ENCODE measurements at places on chromosomes 1 and 21. TPM values are rescaled to one million over a fixed set of nuclear protein-coding genes. Genes with fewer than 3 reads are reported as not detected.

Gene AKR7A3
- 3.2 TPM for polyA plus RNA-seq

Gene ST6GALNAC5
- 6.1 TPM for polyA plus RNA-seq

Gene EVI5
- 15.7 TPM for polyA plus RNA-seq

Gene TOMM40L
- polyA plus RNA-seq: 16.2 TPM

Gene LRIG2
- polyA plus RNA-seq: 12.6 TPM

Gene LIX1L
- 12.0 TPM for polyA plus RNA-seq

- no peak for DNase-seq
- no peaks in the 10 kb centered on the region for H3K27me3 ChIP-seq
- no peaks in the 10 kb centered on the region for H3K36me3 ChIP-seq
- H3K4me1 ChIP-seq: no peaks in the 10 kb centered on the region
Measured at GRCh38 chr1:221035662-221036153, 156.5 kb downstream of the HLX start.

GRCh38 chr1:216765346-216766300 is 42.4 kb upstream of the ESRRG start:
- H3K27ac ChIP-seq: no peak overlapping the region
- DNase-seq: no peak
- H3K4me3 ChIP-seq: no peak overlapping the region
- no peaks in the 10 kb centered on the region for H3K27me3 ChIP-seq

DNA sequence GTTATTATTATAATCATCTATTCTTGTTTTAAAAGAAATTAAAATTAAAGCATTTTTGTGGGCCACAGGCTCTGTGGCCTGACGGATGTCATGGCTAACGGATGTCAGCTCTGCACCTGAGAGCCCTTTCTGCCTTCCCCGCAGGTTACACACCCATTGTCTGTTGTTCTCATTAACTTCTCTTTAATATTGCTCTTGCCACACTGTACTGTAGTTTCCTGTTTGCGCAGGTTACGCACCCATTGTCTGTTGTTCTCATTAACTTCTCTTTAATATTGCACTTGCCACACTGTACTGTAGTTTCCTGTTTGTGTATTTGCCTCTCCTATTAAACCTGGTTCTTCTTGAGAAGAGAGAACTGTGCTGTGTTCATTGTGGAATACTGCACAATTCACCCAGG is 294.4 kb upstream of the PLXNA2 start:
- no peak overlapping the region for H3K4me3 ChIP-seq
- H3K4me1 ChIP-seq: no peaks in the 10 kb centered on the region
- H3K27me3 ChIP-seq: peaks cover 6% of the 10 kb centered on the region
- no peak overlapping the region for H3K27ac ChIP-seq
- no peak for DNase-seq

DNA sequence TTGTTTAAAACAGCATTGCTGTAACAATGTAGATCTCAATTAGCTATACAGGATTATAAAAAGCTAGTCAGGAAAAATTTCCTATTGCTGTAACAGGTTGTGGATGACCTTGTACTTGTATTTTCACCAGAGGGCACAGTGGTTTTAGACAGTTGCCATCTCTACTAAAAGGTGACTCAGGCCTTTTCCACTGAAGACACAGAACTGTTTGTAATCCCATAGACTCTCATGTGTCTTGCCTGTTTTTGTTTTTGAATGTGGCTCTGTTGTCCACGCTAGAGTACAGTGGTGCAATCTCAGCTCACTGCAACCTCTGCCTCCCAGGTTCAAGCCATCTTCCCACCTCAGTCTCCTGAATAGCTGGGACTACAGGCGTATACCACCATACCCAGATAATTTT is 5.9 kb downstream of the MTFR1L start:
- peaks cover 11% of the 10 kb centered on the region for H3K4me1 ChIP-seq
- no peak overlapping the region for H3K27ac ChIP-seq
- peaks cover 57% of the 10 kb centered on the region for H3K36me3 ChIP-seq
- H3K4me3 ChIP-seq: no peak overlapping the region
- no peak for DNase-seq
- H3K27me3 ChIP-seq: no peaks in the 10 kb centered on the region

GRCh38 chr1:48344373-48344772 is 121.9 kb downstream of the SLC5A9 start:
- H3K36me3 ChIP-seq: no peaks in the 10 kb centered on the region
- H3K4me1 ChIP-seq: no peaks in the 10 kb centered on the region
- H3K27me3 ChIP-seq: no peaks in the 10 kb centered on the region
- no peak overlapping the region for H3K27ac ChIP-seq
- H3K4me3 ChIP-seq: no peak overlapping the region
- no peak for DNase-seq

GRCh38 chr1:224499204-224499603 is 64.6 kb upstream of the WDR26 start:
- no peak overlapping the region for H3K4me3 ChIP-seq
- peaks cover 22% of the 10 kb centered on the region for H3K4me1 ChIP-seq
- no peaks in the 10 kb centered on the region for H3K27me3 ChIP-seq
- H3K36me3 ChIP-seq: no peaks in the 10 kb centered on the region
- DNase-seq: no peak
- no peak overlapping the region for H3K27ac ChIP-seq

DNA sequence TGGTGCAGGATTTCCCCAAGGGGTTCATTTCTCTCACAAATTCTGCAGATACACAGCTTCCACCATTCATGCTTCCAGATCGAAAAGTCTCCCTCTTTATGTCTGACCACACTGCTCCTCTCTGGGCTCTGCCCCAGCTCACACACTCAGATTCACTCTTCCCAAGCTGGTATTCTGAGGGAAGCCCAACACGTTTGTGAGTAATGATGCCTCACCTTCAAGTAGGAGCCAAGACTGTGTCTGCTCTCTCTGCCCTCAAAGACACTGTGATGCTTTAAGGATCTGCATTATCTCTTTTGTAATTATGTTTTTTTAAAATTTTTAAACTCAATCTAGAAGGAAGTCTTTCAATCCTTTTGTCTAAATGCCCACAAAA is 19.8 kb downstream of the PRAMEF11 start:
- no peak overlapping the region for H3K4me3 ChIP-seq
- H3K36me3 ChIP-seq: no peaks in the 10 kb centered on the region
- no peak overlapping the region for H3K27ac ChIP-seq
- no peak for DNase-seq
- H3K4me1 ChIP-seq: no peaks in the 10 kb centered on the region
- no peaks in the 10 kb centered on the region for H3K27me3 ChIP-seq

DNA sequence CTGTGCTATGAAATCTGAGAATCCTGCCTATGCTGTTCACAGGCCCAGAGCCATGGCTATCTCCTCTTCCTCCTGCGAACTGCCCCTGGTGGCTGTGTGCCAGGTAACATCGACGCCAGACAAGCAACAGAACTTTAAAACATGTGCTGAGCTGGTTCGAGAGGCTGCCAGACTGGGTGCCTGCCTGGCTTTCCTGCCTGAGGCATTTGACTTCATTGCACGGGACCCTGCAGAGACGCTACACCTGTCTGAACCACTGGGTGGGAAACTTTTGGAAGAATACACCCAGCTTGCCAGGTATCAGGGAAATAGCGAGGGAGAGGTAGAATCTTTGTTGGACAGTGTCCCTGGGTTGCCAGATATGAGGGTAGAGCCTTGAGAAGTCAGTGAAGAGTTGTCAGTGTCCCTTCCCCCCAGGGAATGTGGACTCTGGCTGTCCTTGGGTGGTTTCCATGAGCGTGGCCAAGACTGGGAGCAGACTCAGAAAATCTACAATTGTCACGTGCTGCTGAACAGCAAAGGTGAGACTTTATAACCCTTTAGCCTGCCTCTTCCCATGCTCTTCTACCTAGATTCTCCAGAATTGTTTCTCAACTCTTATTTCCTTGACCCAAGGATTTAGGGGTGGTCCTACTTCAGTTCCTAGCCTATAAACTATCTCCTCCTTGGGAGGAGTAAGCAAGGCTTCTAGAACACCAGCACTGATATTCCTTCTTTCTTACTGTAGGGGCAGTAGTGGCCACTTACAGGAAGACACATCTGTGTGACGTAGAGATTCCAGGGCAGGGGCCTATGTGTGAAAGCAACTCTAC is 1.4 kb downstream of the NIT1 start:
- peak; percentile 96 for DNase-seq
- H3K4me1 ChIP-seq: peaks cover 35% of the 10 kb centered on the region
- H3K36me3 ChIP-seq: peaks cover 46% of the 10 kb centered on the region
- peak overlapping the region; percentile 98 for H3K27ac ChIP-seq
- no peaks in the 10 kb centered on the region for H3K27me3 ChIP-seq

- DNase-seq: no peak
- no peak overlapping the region for H3K27ac ChIP-seq
- no peak overlapping the region for H3K4me3 ChIP-seq
- no peaks in the 10 kb centered on the region for H3K4me1 ChIP-seq
Measured at GRCh38 chr1:27648602-27649305, 13.8 kb upstream of the FGR start.

DNA sequence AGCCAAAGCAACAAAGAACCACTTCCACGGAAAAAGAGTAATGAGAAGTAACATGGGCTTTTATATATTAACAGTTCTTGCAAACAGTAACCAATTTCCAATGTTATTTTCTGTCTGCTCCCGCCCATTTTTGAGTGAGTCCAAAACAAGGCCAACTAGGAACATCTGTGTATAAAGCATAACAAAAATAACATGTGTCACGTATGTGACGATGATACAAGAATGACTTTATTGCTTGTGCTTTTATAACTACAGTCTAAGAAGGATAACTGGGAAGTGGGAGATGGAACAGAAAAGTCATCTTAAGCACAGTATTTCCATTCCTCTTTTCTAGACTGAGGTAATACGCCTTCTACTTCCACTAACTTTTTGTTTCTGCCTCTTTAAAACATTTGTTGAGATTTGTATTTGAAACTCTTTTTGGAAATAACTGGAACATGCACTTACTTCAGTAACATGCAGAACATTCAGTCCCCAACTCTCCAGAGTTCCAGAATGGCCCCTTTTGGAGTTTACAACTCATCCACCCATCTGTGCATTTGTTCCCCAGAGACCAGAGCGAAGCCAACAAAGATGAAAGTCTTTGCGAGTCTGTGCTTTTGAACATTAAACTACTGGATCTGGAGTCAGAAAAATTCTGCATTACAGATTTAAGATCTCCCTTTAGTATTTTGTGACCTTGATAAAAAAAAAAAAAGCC is 143.0 kb upstream of the ZRANB2 start:
- no peak overlapping the region for H3K4me3 ChIP-seq
- no peaks in the 10 kb centered on the region for H3K36me3 ChIP-seq
- H3K27ac ChIP-seq: no peak overlapping the region
- H3K27me3 ChIP-seq: no peaks in the 10 kb centered on the region

- no peak for DNase-seq
- peaks cover 39% of the 10 kb centered on the region for H3K36me3 ChIP-seq
- H3K27ac ChIP-seq: no peak overlapping the region
- H3K4me1 ChIP-seq: no peaks in the 10 kb centered on the region
- H3K27me3 ChIP-seq: no peaks in the 10 kb centered on the region
Measured at GRCh38 chr1:42198251-42198650, 33.7 kb upstream of the GUCA2A start.

DNA sequence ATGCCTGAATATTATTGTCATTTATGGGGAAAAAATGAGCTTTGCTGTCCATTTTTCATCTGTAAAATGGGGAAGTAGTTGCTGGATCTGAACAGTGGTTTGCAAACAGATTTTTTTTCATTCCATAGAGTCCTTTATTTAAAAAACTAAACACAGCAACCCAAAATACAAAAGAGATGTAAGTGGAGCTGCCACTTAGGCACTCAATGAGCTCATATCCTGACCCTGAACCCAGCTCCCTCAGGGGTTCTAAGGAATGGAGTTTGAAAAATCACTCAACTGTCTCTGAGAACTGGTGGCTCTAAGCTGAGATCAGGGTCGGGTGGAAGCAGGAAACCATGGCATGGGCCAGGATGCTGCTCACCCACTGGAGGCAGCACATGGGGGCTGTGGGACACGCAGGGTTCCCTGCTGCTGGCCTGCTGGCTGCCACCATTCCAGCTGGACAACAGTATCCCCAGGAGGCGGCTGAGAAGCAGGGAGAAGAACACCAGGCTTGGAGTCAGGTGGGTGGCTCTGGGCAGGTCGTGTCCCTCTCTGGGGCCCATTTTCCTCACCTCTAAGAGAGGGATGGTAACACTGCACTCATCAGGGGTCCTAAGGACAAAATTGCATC is 9.6 kb upstream of the ECE1 start:
- DNase-seq: no peak
- H3K27me3 ChIP-seq: no peaks in the 10 kb centered on the region
- H3K36me3 ChIP-seq: peaks cover 4% of the 10 kb centered on the region
- H3K4me3 ChIP-seq: no peak overlapping the region

DNA sequence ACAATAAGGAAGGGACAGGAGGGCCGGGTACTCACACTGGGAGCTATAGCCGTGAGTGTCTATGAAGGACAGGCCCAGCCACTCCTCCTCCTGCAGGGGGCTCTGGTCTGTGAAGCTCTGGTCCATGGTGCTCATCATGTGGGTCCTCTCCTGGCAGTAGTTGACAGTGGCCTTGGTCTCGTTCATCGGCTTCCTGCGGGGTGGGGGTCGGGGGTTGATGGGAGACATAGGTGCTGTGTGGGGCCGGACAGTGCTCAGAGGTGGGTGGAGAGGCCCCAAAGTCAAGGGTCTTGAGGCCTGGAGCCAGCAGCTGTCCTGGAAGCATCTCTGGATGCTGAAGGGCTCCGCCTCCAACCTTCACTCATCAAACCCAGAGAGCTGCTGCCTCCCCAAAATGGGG is 260.4 kb downstream of the PTPRU start:
- H3K36me3 ChIP-seq: no peaks in the 10 kb centered on the region
- H3K4me1 ChIP-seq: no peaks in the 10 kb centered on the region
- H3K27ac ChIP-seq: no peak overlapping the region
- H3K4me3 ChIP-seq: no peak overlapping the region
- H3K27me3 ChIP-seq: no peaks in the 10 kb centered on the region

- H3K27me3 ChIP-seq: peaks cover 10% of the 10 kb centered on the region
- no peak for DNase-seq
- peak overlapping the region; percentile 34 for H3K4me3 ChIP-seq
- no peaks in the 10 kb centered on the region for H3K4me1 ChIP-seq
- H3K36me3 ChIP-seq: no peaks in the 10 kb centered on the region
- H3K27ac ChIP-seq: no peak overlapping the region
Measured at GRCh38 chr1:169460191-169460833, 25.4 kb downstream of the SLC19A2 start.

DNA sequence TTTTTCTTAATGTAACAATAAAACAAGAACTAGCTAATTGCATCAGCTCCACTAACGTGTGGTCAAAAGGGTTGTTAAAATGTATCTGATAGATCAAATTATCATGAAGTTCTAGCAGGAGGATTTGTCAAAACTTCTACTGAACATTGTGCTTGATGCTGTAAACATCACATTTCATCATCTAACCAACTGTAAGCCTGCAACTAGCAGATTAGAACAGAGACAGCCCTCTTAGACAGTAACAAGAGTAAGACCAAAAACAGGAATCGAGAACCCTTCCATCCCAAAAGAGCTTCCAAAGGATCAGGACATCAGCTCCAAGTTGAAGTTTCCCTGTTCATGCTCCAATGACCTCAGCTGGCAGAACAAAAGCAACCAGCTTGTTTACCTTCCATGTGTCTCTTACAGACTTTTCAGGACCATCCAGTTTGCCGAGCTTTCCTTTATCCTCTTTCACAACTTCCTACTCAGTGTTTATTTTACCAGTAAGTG is 44.6 kb downstream of the NIBAN1 start:
- no peak overlapping the region for H3K4me3 ChIP-seq
- DNase-seq: no peak
- no peaks in the 10 kb centered on the region for H3K4me1 ChIP-seq
- H3K27ac ChIP-seq: no peak overlapping the region

All from large intestine (tissue), 12 donors.